ENCODE measurements at places on chromosomes 7 and 10.

DNA sequence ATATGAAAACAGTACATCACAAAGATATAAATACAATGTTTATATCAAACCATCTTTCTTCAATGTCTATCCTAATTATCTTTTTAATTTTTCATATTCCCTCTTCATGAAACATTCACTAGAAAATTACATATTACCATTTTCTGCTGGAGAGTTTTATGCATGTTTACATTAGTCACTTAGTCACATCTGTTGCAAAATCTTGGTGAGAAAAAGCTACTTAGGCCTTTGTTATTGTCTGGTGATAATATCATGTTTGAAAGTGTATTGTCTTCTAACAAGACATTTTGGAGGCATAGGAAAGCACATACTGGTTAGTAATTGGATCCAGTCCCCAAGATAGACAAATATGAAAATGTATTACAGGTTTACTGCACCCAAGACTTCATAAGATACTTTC is 163.6 kb downstream of the GNAI1 start:
- DNase-seq: peak; percentile 72

- DNase-seq: no peak
Observed at GRCh38 chr10:97770255-97770654, 1.5 kb downstream of the SFRP5 start.

GRCh38 chr10:119284679-119285096 is 77.3 kb downstream of the GRK5 start:
- no peak for DNase-seq

GRCh38 chr10:11639849-11640764 is 28.7 kb upstream of the USP6NL start:
- peak; percentile 26 for DNase-seq

DNA sequence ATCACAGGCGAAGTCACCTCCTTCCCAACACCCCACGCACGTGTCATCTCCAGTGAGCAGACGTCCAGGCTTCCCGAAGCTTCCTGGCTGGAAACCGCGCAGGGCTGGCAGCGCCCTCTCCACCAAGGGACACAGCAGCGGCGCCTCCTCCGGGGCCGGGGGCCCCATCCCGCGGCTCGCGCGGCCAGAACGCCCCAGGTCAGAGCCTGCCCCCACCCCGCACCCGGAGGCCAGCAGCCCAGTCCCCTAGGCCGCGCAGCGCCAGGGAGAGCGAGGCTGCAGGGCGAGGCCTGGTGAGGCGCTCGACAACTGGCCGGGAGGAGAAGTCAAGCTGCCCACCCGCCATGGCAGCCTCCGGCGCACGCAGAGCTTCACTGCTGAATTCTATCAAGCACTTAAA is 247.0 kb downstream of the SEMA3D start:
- no peak for DNase-seq

DNA sequence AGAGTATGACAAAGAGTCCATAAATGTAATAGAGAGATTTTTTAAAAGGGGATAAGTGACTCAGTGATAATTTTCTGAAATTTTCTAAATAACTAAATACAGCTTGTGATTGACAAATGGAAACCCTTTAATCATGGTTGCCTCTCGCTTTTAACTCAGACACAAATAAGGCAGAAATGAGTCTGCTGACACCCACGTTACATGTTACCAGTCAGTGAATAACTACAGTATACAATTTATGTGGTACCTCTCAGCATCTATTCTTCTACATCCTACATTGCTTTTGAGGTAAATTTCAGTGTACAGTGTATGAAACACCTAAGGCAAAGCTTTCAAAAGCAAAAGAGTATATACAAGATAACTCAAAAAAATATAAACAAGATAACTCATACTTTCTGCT is 4.2 kb downstream of the NSUN6 start:
- no peak for DNase-seq

DNA sequence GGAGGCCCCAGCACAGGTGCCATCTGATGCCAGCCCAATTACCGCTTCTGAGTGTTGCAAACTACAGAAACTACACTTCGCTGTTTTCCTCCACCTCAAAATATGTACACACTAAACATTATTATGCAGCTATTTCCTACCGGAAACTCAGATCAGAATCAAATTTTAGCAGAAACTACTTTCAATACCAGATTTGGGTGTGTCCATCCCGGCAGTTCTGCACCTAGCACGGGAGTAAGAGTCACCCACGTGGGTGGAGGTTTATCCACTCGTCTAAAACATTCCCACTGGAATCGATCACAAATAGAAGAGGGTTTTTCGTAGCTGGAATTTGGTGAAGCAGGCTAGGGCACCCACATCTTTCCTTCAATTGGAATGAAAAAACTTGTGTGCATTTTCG is 214.4 kb upstream of the PRKCQ start:
- DNase-seq: peak; percentile 50
